NCI-H1048 (cell line): ENCODE measurements at places on chromosomes 1 and 21.

- DNase-seq = no peak
These were observed 63.0 kb downstream of the UBE2T start for GRCh38 chr1:202278751-202279150.

- no peak for DNase-seq
These were observed 2.9 kb downstream of the RCAN1 start for GRCh38 chr21:34612056-34612455.

GRCh38 chr1:248696261-248696660 is 6.3 kb downstream of the OR14I1 start:
- DNase-seq = no peak

- DNase-seq = no peak
These were observed 62.9 kb upstream of the SELENON start for GRCh38 chr1:25737130-25737529.

DNA sequence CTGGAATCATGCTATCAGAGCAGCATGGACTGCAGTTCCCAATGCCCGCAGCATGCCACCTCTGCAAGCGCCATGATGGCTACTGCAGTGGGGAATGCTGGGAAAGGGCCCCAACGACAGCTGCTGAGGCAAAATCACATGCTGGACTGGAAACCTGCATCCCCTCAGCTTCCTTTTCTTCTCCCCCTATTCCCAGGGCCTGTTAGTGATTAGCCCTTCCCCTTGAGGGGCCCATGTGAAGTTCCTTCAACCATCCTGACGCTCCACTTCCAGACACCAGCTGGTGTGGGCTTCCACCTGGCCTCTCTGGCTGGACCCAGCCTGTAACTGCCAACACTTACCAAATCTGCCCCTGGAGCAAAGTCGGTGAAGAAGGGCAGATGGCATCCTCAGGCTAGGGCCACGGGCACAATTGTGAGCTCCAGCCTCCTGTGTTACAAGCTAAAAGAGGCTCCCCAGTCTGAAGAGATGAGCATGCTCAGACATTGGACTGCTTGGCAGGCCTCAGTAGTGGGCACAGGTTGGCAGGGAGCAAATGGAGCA is 22.1 kb upstream of the SDC3 start:
- DNase-seq = no peak

DNA sequence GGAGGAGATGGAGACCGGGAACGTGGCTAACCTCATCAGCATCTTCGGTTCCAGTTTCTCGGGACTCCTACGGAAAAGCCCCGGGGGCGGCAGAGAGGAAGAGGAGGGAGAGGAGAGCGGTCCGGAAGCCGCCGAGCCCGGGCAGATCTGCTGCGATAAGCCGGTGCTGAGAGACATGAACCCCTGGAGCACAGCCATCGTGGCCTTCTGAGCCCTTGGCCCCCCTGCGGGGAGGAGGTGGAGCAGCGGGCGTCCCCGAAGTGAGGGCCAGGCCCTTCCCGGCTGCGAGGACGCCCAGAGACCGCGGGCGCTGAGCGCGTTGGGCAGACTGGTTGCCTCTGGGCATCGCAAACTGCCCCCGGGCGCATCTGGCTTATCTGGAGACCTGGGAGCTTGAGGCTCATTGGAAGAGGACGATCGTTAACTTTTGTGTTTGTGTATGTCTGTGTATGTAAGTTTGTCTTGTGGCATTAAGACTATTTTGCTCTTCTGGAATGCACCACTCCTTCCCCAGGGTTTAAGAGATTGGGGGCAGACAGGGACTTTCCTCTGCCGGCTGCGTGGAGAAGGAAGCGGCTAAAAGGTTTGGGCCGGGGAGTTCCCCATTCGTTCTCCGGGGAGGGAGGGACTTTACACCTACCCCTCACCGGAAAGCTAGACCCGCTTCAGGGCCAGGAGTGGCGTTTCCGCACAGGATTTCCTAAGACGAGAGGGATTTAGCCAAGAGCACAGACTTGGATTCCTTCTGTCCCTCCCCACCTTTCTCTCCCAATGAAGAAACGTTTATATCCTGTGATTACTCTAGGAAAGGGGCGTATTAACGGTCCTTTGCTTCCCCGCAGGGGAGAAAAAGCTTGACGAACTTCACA is 1.4 kb downstream of the IER5 start:
- no peak for DNase-seq

DNA sequence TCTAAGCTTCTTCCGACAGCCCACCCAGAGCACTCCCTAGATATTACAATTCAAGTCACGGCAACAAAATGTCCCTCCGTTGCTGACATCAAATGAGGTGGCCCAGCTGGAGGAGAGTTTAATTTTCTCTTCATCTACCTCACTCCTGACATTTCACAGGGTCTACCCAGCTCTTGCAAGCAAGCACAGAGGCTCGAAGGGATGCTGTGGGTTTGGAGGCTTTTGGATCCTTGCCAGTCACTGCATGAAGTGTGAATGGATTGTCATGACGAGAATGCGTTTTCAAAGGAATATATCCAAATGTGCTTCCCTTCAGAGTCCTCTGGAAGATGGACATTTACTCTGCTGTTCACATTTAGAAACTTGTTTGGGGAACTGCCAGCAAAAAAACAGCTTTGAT is 33.5 kb downstream of the CAPN8 start:
- DNase-seq = no peak

GRCh38 chr1:114126261-114127095 is 27.2 kb downstream of the SYT6 start:
- no peak for DNase-seq

DNA sequence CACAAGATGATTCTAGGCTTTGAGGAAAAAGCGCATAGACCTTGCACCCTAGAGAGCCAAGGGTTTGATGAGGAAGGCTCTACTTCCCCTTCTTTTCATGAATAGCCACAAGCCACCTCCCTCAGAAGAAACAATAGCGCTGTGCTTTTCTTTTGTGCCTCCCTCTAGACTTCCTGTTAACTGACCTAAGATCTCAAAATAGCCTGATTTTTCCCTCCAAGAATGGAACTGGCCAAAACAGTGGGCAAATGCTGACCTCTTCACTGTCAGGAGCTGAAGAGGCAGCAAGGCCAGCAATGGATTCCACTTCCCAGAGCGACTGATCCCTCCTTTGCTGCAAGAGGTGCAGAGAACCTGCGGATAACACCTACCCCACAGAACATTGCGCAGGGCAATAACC is 362.8 kb downstream of the KCNH1 start:
- no peak for DNase-seq

GRCh38 chr1:21671915-21672314 is 2.8 kb upstream of the RAP1GAP start:
- DNase-seq = no peak

- no peak for DNase-seq
These were observed 26.5 kb downstream of the CAP1 start for GRCh38 chr1:40067023-40067422.

DNA sequence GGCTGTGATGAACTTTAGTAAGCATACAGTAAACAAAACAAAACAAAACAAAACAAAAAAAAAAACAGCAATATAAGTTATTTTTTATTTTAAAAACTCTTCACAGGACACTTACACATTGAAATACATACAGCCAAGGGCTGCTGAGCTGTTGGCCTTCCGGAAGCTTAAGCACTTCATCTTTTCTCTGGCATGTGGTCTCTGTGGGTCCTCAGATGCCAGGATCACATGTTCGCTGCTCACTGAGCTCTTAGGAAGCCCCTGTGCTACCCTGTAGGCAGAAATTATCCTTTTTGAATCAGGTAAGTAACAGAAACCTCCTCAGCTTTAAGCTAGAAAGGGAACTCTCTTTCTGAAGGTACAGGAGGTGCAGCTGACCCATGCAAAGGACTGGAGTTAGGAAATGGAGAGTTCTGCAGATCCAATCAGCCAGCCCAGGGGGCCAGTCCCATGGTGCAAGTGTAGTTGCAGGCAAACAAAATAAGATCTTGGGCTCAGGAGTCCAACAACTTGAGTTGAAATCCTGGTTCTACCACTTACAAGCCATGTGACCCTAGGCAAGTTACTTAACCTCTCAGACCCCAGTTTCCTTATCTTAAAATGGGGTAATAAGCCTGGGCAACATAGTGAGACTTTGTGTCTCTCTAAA is 22.4 kb upstream of the MED18 start:
- no peak for DNase-seq

- no peak for DNase-seq
These were observed 149.2 kb upstream of the JUN start for GRCh38 chr1:58932859-58933598.

- DNase-seq = no peak
These were observed 339.0 kb upstream of the B3GALT2 start for GRCh38 chr1:193525411-193525810.

- DNase-seq = no peak
These were observed 218.1 kb downstream of the FMN2 start for GRCh38 chr1:240309769-240310168.

- DNase-seq = no peak
These were observed 1.0 kb upstream of the S100A2 start for GRCh38 chr1:153566414-153567371.

DNA sequence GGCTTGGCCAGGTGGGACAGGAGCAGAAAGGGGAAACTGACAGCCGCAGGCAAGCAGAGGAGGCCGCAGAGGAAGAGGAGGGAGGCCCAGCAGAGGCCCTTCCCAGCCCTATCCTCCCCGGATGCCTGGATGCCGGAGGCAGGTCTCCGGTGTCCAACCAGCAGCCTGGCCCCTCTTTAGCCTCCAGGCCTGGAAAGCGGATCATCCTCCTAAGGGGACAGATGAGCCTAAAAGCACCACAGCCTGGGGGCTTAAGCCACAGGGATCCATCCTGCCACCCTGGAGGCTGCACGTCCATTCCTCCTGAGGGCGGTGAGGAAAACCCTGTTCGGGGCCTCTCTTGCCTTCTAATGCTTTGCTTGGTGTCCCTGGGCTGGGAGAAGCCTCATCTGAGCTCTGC is 334.1 kb upstream of the VAMP3 start:
- no peak for DNase-seq

GRCh38 chr1:42646056-42646455 is 12.2 kb upstream of the PPIH start:
- no peak for DNase-seq

GRCh38 chr1:111503585-111504060 is at the start of the genes ADORA3 and TMIGD3:
Gene ADORA3 (minus strand): TSS chr1:111503633. CDS start chr1:111503354, 279 bp downstream.
Gene TMIGD3 (minus strand): TSS chr1:111503633. CDS start chr1:111503354, 279 bp downstream.
- no peak for DNase-seq

DNA sequence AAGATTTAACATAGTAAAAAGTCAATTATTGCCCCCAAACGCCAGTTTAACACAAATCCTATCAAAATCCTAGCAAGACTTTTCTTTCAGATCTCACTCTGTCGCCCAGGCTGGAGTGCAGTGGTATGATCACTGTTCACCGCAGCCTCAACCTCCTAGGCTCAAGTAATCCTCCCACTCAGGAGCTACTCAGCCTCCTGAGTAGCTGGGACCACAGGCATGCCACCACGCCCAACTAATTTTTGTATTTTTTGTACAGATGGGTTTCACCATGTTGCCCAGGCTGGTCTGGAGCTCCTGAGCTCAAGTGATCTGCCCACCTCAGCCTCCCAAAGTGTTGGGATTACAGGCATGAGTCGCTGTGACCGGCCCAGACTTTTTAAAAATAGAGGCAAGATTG is 4.8 kb downstream of the SNIP1 start:
- DNase-seq = no peak

DNA sequence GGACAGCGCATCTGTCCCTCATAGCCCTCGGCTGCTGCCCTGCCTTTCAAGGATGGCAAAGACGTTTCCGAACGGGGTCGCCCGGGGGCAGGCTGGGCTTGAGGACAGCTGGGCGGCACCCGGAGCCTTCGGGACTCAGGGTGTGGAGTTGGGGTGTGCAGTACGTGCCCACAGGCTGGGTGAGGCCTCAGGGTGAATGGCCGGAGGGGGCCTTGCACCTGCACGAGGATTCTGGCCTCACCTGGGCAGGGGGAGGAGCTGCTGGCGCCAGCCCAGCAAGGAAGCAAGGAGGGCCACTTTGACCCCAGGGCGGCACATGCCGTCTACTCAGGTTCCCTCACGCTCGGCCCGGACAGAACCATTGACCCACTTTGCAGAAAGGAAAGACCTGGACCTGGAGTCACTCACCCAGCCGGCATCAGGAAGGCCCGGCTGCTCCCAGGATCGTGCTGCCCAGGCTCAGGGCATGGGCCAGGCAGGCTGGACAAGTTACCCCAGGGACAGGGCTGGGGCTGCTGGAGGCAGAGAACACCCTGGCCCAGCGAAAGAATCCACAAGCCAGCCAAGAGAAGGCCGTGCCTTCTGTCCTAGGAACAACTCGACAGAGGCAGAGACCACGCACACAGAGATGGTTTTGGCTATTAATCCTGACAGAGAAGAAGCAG is 65.1 kb upstream of the TTC34 start:
- DNase-seq = no peak

GRCh38 chr1:66439031-66439740 is 94.8 kb upstream of the SGIP1 start:
- DNase-seq = no peak

GRCh38 chr1:175471039-175471800 is 272.2 kb downstream of the TNR start:
- DNase-seq = no peak

- DNase-seq = no peak
These were observed 319.8 kb upstream of the C1orf174 start for GRCh38 chr1:4219826-4220225.

GRCh38 chr1:210882414-210883221 is 251.3 kb downstream of the KCNH1 start:
- DNase-seq = no peak

- no peak for DNase-seq
These were observed 65.2 kb downstream of the SIK1 start for GRCh38 chr21:43361493-43362296.

- no peak for DNase-seq
These were observed 10.2 kb upstream of the TARBP1 start for GRCh38 chr1:234489007-234489697.

DNA sequence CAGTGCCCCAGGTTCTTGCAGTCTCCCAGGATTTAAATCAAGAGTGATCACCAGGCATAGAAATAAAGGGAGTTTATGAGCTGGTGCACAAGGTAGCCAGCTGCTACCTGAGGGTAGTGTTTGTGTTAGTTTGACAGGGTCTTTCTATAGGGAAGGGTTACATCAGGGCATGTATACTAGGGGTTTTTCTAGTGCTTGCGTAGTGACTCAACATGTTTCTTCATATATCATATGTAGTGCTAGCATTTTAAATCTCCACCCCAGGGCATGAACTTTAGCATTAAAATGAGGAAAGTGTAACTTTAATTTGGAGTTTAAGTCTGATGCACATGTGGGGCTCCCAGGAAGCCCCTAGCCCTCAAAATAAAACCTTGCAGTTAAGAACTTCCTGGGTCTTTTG is 86.5 kb upstream of the TNR start:
- no peak for DNase-seq

DNA sequence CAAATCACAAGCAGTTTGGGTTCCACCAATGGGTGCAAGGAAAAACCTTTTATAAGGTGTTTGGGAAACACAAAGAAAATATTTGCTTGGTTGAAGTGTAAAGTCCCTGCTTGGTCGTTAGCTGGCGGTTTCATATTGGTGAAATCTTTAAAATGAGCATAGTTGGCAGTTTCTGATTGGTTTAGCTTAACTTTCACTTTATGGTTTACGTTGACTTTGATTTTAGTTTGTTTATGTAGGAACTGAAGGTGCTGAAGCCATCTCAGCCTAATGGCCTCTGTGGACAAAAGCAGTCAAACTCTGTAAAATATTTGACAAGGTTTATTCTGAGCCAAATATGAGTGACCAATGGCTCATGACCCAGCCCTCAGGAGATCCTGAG is 76.6 kb upstream of the PPM1J start:
- DNase-seq = no peak
